Effector memory CD4-positive, alpha-beta T cell (primary cell): ENCODE measurements at places on chromosomes 5 and 9.

GRCh38 chr9:99143655-99144054 lies 38.7 kb downstream of the TGFBR1 start:
- H3K36me3 ChIP-seq: peaks cover 57% of the 10 kb centered on the region
- no peaks in the 10 kb centered on the region for H3K27me3 ChIP-seq

GRCh38 chr5:15142458-15142857 lies 270.9 kb upstream of the ANKH start:
- no peak overlapping the region for H3K4me3 ChIP-seq
- DNase-seq: no peak
- H3K4me1 ChIP-seq: no peaks in the 10 kb centered on the region
- no peak overlapping the region for H3K27ac ChIP-seq
- no peaks in the 10 kb centered on the region for H3K36me3 ChIP-seq

GRCh38 chr9:37692622-37693221 lies 42.0 kb downstream of the FRMPD1 start:
- H3K36me3 ChIP-seq: no peaks in the 10 kb centered on the region
- H3K4me3 ChIP-seq: no peak overlapping the region
- H3K4me1 ChIP-seq: no peaks in the 10 kb centered on the region
- H3K27ac ChIP-seq: no peak overlapping the region
- DNase-seq: no peak

- H3K36me3 ChIP-seq: no peaks in the 10 kb centered on the region
- no peaks in the 10 kb centered on the region for H3K27me3 ChIP-seq
- no peak overlapping the region for H3K4me3 ChIP-seq
- H3K27ac ChIP-seq: no peak overlapping the region
- DNase-seq: no peak
These were observed 289.3 kb downstream of the FANCC start for GRCh38 chr9:95027914-95028852.

- H3K27me3 ChIP-seq: peaks cover 3% of the 10 kb centered on the region
- no peaks in the 10 kb centered on the region for H3K4me1 ChIP-seq
- H3K27ac ChIP-seq: no peak overlapping the region
- no peak for DNase-seq
- no peak overlapping the region for H3K4me3 ChIP-seq
These were observed 287.0 kb downstream of the GAS1 start for GRCh38 chr9:86660146-86660943.

DNA sequence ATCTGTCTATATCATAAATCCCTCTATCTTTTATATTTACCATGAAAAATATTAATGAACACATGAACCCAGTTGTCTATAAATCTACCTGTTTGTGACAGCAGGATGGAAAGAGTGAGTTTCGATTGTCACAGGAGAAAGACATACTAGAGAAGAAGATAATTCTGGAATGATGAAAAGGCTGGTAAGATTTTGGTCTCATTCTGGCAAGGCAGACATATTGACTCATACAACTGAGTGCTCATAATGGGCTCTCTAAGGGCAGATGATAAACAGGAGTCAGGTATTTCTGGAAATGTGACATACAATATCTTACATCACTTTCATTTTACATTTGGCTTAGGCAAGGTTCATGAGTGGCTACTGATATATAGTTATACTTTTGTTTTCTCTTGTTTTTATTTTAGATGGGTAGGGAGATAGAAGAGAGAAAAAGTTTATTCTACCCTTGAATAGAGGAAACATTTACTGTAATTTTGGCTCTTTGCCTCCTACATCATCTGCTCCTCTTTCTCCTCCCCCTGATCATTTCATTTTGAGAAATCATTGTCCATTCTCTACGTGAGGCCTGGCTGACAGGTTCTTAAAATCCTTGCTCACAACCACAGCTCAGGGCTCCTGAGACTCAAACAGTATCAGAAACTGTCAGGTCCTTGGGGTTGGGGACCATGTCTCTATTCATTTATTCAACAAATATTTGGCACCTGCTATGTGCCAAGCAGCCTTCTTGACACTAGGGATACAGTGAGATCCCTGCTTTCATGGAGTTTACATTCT lies 14.4 kb downstream of the ELOVL7 start:
- H3K4me1 ChIP-seq: no peaks in the 10 kb centered on the region
- no peaks in the 10 kb centered on the region for H3K27me3 ChIP-seq
- no peak overlapping the region for H3K4me3 ChIP-seq
- DNase-seq: no peak
